ENCODE measurements at places on chromosomes 6 and 20.

- no peak for DNase-seq
Measured at GRCh38 chr6:121732641-121733040, 297.2 kb downstream of the GJA1 start.

- DNase-seq, result peak; percentile 85
Measured at GRCh38 chr6:90413867-90414266, 117.2 kb upstream of the BACH2 start.

DNA sequence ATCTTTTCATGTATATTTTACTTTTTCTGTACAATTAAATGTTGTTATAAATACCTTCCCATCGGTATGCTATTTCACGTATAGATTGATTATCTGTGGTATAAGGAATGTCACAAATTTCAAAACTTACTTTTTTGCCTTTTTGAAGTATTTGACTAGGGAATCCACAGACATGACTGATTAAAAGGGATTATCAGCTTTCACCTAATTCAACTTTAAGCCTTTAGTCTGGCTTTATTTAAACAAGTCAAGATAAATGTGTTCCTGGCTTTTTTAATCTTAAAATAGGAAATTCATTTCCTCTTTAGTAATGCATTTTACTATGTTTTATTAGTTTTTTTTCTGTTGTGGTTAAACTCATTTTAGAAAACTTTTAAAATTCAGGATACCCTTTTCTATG is 160.0 kb downstream of the MACROD2 start:
- DNase-seq, result no peak

DNA sequence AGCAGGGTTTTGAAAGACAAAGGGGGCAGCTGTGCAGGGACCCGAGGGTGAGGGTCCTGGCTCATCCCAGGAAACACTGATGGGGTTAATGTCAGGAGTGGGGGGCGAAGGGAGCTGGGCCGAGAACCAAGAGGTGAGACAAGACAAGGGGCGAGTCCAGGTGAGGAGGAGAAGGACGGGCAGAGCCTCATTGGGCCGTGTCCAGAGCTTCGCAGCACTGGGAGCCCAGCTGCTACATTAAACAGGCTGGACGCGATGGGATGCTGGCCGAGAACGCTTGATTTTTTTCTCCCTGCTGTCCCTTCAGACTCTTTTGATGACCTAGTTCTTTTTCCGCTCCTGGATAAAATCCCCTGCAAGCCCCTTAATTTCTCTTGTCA is 172.8 kb upstream of the SNX9 start:
- no peak for DNase-seq

GRCh38 chr6:105507811-105508210 is 104.9 kb upstream of the PREP start:
- no peak for DNase-seq

DNA sequence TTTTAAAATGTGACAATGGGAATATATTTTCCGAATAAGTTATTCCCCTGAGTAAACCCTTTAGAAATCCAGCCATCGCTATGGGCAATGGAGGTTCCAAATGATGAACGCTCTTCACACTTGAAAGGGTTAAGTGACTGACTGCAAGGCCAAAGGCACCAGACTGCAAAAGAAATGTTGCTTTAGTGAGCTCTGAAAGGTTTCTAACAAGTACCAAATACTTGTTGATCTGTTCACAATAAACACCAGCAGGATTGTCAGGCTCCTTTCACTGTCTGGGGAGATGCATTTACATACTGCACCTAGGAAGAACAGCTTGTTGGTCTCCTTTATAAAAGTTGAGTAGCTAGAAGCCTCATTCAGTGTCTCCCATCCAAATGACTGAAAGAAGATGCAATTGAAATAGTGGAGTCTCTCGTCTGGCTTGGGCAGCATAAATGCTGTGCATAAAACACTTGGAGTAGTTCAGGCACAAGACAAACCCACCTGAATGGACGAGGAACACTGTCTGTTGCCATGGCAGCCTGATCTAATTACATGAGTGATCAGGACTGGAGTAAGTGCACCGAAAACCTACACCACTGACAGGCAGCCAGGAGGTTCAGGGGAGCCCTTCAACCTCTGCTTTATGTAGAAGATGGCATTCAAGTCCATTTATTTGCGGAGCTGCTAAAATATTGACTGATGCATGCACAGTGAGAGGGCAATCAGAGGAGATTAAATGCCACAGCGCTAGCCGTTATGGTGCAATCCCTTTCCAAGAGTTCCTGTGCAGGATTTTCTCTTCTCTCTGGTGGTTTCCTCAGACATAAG is 2.9 kb downstream of the ATXN1 start:
- DNase-seq, result peak; percentile 32

DNA sequence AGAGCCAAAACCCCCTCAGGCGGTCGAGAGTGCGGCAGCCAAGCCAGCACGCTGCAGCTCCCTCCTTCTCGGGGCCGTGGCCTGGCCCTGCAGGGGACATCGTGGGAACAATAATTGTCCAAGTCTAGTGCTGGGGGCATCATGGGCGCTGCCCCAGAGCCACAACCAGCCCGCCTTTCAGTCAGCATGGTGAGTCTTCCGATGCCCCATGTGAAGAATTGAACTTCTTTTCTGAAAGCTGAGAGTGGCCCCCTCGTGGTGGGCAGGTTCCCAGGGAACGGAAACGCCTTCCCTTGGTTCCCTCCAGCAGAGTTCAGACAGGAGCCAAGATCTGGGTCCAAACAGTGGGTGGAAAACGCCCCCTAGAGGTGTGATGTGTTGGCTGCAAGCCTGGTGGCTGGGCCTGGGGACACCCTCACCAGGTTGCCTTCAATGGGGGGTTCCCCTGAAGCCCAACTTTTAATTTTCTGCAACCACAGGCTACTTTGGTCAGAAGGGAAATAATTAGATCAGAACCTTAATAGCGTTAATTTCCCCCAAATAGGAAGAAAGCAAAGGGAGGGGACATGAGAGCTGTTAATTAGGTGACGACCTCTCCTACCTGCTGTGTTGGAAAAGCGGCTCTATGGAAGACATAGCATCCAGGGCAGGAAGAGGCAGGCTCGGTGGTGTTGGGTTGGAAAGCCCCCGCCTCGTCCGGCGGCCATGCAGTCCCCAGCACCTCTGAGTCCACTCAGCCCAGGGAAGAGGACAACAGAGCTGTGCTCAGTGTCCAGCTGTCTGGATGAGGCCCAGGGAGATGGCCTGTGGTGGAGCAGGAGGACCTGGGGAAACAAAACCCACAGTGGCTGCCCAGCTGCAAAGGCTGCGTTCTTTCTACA is 4.7 kb upstream of the MRGBP start:
- DNase-seq, result peak; percentile 58

DNA sequence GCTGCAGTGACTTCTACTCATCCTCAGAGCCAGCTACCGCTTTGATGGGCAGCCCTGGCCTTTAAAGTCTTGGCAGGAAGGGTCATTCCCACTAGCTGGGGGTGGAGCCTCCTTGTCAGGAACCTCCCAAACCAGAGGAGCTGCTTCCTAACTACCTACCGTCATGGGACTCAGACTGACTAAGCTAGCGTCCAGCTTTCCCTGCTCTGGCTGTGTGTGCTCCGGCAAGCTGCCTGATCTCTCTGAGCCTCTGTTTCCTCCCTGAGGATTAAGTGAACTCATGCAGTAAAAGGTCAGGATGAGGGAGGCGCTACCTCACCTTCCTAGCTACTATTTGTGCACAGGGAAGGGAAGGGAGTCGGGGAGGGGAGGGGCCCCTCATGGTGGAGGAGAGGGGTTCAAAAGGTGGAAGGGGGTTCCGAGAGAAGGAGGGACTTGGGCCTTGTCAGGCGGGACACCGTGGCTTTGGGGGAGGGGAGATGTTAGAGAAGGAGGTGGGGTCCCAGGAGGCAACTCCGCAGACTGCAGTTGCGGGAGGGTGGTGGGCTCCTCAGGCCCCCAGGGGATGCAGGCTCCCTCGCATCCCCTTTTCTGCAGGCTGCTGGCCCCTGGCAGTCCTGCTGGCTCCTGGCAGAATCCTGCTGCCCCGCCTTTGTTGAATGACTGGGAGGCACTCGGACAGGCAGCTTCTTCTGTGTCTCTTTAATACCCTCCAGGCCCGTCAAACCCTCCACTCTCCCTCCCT is 9.8 kb downstream of the DUSP15 start:
- DNase-seq, result no peak

DNA sequence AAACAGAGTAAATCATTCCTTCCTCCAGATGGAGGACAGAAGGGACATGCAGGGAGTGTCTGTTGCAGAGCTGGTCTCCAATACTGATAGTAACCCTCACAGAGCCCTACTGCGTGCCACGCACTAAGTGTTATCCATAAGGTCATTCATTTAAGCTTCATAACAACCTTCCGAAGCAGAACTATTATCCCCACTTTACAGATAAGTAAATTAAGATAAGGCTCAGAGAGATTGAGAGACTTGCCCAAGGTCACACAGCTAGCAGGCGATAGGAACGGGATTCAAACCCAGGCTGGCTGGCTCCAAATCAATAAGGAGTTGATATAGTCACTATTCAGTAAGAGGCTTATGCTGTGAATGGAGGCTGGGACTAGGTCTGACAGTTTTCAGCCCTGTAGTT is 30.6 kb downstream of the CPNE5 start:
- no peak for DNase-seq

GRCh38 chr6:98945311-98946115 is 2.2 kb downstream of the FBXL4 start:
- DNase-seq, result no peak

GRCh38 chr20:2888224-2888955 is 15.1 kb downstream of the PTPRA start:
- DNase-seq, result no peak

GRCh38 chr6:170260686-170261085 is 30.2 kb downstream of the DLL1 start:
- DNase-seq, result no peak

GRCh38 chr6:168294901-168295300 is 24.7 kb downstream of the DACT2 start:
- DNase-seq, result no peak

GRCh38 chr6:14929291-14929690 is 316.6 kb upstream of the JARID2 start:
- no peak for DNase-seq

DNA sequence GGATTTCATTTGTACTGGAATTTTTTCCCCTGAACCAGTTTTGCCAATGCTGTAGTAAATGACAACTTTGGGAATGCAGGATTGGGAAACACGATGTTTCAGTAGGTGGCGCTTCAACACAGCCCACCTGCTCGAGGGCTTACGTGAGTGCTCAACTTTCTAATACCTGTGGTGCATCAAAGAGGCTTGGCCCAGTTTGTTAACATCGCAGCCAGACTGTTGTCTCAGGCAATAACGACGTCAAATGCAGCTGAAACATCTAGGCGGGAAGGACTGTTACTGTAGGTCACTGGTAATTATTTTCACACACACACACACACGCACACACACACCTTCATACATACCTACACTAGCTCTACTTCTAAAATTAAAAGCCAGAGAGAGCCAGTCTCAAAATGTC is 815.5 kb upstream of the SLC35B3 start:
- DNase-seq, result no peak

- DNase-seq, result no peak
Measured at GRCh38 chr6:143197377-143197776, 136.7 kb downstream of the AIG1 start.

DNA sequence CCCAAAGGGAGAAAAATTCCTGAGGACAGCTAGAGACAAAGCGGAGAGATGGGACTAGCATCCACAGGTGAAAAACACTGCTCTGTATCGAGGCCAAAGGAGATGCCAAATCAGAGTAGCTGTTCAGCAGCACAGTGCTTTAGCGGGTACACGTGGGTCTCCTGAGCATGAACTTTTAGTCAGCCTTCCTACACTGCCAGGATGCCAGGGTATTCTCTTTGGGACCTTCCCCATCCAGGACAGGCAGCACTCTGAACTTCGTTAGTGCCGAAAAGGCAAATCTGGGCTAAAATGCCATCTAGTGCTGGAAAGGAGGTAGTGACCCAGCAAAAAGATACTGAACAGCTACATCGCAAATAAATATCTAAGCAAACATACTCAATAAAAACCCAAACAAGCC is 64.9 kb downstream of the C6orf58 start:
- DNase-seq, result no peak

GRCh38 chr6:16121339-16121738 is 7.5 kb upstream of the MYLIP start:
- DNase-seq, result no peak

DNA sequence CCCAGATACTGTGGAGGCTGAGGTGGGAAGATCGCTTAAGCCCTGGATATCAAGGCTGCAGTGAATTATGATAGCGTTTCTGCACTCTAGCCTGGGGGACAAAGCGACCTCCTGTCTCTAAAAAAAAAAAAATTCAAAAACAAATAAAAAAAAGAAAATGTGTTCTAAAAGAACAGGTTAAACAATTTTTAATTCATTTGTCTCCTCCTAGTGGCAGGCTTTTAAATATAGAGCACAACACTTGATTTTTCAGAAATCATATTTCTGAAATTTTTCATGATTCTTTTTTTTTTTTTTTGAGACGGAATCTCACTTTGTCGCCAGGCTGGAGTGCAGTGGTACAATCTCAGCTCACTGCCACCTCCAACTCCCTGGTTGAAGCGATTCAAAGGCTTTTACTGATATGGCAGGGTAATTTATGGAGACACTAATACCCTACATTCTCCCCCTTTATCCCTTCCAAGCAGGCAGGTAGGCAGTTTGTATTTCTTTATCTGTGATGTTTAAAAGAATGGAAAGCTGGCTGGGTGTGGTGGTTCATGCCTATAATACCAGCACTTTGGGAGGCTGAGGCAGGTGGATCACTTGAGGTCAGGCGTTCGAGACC is 8.7 kb upstream of the GTF3C6 start:
- DNase-seq, result peak; percentile 27

DNA sequence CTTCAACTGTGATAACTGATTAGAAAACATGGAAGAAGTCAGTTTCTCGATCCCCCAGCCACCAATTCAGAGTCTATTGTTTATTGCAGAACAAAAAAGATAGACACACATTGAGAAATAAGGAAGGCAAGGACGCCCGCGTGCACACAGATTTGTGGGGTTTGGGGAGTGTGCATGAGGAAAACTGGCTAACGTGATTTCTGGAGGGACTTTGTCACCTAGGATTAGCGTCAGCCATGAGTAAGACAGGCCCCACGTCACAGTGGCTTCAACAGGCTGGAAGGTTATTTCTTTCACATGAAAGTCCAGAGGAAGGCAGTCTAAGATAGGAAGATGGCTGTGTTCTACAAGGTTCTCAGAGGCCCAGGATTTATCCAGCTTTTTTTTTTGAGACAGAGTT is 7.7 kb downstream of the ZNF341 start:
- DNase-seq, result no peak

DNA sequence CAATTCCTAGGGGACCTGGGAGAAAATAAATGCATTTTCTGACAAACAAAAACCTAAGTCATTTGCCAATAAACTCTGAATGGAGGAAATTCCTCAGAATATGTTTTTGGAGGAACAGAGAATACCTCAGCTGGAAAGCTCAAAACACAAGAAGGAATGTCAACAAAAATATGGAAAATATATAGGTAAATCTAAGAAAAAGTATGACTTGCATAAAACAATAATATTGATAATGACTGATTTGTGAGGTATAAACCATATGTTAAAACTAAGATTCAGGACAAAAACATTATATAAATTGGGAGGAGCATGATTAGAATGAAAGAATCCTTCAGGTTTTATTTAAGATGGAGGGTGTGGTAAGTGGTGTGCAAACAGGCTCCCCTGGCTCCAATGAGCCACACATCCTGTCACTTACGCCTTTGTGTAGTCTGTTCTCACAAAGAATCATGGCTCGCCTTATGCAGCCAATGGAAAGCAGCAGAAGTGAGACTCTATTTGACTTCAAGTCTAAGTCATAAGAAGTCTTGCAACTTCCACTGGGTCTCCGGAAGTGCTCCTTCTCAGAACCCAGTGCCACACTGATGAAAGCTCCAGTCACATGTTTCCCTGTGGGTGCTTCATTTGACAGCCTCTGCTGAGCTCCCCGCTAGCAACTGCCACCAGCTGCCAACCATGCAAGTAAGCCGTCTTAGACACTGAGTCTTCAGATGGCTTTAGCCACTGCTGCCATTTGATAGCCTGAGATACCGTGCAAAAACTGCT is 8.1 kb downstream of the CFAP61 start:
- DNase-seq, result no peak

- no peak for DNase-seq
Measured at GRCh38 chr6:13463941-13464340, 23.5 kb downstream of the GFOD1 start.

All from central memory CD4-positive, alpha-beta T cell (primary cell).